ENCODE measurements at places on chromosomes 7 and 10.

- no peak for DNase-seq
Measured at GRCh38 chr7:103577059-103577458, 131.1 kb upstream of the SLC26A5 start.

- no peak for DNase-seq
Measured at GRCh38 chr10:131697476-131698128, 203.2 kb upstream of the PPP2R2D start.

DNA sequence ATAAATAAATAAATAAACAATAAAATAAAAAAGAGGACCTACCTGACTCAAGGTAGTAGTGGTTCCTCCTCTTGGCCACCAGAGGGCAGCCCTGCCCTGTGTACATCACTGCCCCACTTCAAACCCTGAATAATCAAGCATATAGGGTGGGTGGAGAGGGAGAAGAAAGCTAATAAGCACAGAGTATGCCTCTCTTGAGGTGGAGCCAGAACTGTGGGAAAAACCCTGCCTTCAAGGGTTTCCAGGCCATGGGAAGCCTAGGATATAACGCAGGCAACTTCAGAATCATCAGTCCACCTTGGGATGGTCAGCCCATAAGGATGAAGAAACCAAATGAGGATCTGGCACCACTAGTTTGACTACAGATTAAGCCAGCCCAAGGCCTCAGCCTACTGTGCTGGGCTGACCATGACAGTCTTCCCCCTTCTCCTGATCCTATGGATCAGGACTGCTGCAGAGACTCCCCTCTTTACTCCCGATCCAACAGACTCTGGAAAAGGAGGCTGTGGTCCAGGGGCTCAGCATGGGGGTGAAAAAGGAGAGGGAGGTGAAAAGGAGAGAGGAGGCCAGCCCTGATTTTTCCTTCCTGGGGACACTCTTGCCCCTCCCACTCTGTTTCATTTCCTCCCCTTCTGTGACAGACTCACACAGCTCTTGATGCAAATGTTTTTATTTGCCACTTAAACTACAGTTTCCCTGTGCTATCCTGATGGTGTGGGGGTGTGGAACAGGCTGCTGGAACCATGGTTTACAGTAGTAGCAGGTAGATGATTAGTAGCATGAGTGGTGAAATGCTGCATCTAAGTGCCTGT is 10.1 kb downstream of the AVPI1 start:
- DNase-seq, result peak; percentile 24

GRCh38 chr10:20091698-20092097 is 275.5 kb downstream of the PLXDC2 start:
- DNase-seq, result no peak
